NCI-H1417 treated with DMSO at 0.1 percent for 48 hours (cell line): ENCODE measurements at places on chromosomes 5 and 9.

DNA sequence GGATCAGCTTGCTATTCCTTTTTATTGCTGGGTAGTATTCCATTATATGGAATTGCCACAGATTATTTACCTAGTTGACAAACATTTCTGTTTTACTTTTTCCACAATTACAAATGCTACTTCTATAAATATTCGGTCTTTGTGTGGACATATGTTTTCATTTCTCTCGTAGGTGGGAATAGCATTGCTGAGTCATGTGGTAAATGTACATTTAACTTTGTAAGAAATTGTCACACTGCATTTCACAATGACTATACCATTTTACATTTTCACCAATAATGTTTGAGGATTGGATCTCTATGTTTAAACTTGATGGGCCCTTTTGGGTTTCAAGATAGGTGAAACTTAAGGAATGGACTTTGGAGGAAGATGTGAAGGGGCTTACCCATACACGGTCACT is 19.7 kb downstream of the RAI14 start:
- no peak for DNase-seq

- no peak for DNase-seq
These were observed 89.9 kb downstream of the EHMT1 start for GRCh38 chr9:137708590-137709284.

GRCh38 chr9:120350596-120350995 is 229.4 kb downstream of the CDK5RAP2 start:
- no peak for DNase-seq

DNA sequence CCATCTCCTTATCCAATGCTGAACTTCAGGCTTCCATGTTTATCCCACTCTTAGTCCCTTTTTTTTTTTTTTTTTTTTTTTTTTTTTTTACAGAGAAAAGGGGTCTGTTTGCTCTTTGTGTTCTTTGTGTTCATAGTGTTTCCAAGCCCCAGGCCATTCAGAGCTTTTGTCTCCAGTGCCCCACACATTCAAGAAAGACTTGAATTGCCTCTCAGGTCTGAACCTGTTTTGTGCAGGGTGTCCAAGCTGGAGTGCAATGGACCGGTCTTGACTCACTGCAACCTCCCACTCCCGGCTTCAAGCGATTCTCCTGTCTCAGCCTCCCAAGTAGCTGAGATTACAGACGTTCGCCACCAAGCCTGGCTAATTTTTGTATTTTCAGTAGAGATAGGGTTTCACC is 191.2 kb downstream of the PALM2AKAP2 start:
- DNase-seq = no peak

DNA sequence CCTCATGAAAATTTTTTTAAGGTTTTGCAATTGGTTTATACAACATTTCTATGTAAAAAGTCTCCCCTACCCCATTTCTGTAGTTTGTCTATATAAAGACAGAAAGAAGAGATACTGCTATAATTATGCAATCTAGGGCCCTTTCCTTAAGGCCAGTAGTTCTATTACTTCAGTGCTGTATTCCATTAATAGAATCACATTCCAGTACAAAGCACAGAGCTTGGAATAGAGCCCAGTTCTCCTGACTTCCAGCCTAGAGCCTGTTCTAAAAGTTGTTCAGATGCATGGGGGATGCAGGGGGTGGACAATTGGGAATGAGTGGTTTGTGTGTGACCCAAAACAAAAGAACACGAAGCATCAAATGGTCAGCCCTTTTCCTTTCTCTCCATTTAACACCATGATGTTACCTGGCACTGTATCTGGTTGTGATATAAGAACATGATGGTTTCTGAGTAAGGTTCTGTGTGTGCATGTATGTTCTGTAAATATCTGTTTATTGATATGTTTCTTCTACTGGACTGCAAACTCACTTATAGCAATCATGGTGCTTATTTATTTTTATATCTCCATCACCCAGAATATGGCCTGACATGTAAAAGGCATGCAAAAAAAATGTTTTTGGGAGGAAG is 8.2 kb upstream of the GRAMD2B start:
- DNase-seq = no peak

GRCh38 chr5:105554568-105555169 is 1992.1 kb upstream of the NUDT12 start:
- no peak for DNase-seq

GRCh38 chr5:172079876-172080275 is 73.4 kb upstream of the FBXW11 start:
- DNase-seq = no peak

GRCh38 chr5:68460147-68460798 is 244.7 kb downstream of the PIK3R1 start:
- no peak for DNase-seq

DNA sequence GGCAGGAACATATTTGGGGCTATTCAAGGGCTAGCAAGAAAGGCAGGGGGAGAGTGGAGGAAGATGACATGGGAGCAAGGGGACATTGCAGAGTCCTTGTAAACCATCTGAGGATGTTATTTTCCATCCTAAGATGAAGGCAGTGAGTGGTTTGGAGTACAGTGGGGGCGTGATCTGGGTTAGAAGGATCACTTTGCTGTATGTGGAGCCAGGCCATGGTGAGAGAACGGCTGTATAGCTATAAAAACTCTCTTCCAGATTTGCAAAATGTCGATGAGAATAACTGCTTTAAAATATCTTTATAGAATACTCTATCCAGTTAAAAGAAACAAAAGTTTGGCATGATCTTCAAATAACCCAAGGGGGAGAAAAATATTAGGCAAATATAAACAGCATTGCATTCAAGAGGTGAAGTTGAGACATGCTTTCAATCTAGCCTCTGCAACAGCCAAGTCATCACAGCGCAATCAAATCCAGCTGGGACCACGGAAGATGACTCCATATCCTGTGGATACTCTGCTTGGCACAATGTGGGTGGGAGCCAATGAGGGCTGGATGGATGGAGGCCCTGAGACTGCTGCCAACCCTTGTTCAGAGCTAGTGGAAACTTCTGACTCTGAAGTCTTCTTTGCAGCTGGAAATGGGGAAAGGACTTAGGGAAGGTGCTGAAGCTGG is 111.5 kb upstream of the BASP1 start:
- no peak for DNase-seq

DNA sequence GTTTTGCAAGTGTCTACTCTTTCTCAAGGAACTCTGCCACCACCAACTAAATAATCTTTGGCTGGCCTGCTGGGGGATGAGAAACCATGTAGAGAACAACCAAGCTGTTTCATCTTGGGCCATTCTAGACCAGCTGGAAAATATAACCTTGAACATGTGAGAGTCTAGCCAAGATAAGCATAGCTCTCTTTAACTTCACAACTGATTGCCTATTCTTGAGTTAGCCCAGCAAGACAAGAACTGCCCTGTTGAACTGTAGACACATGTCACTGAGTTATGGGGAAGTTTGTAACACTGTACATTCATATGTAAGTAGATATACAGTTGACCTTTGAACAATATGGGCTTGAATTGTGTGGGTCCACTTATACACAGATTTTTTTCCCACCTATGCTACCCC is 44.4 kb downstream of the NUP155 start:
- DNase-seq = no peak
